ENCODE measurements at places on chromosomes 7 and 10.

GRCh38 chr7:36711256-36711655, 13.0 kb downstream of the AOAH start:
- DNase-seq = no peak

- no peak for DNase-seq
Measured at GRCh38 chr7:116824449-116824848, 37.9 kb upstream of the CAPZA2 start.

- DNase-seq = no peak
Measured at GRCh38 chr10:105949721-105950120, 1214.8 kb downstream of the SORCS1 start.

GRCh38 chr10:28730031-28730778, 52.9 kb downstream of the BAMBI start:
- DNase-seq = no peak

- no peak for DNase-seq
Measured at GRCh38 chr7:50022991-50023390, 70.1 kb downstream of the ZPBP start.

- DNase-seq = no peak
Measured at GRCh38 chr7:93923942-93924341, 2.4 kb downstream of the GNG11 start.

DNA sequence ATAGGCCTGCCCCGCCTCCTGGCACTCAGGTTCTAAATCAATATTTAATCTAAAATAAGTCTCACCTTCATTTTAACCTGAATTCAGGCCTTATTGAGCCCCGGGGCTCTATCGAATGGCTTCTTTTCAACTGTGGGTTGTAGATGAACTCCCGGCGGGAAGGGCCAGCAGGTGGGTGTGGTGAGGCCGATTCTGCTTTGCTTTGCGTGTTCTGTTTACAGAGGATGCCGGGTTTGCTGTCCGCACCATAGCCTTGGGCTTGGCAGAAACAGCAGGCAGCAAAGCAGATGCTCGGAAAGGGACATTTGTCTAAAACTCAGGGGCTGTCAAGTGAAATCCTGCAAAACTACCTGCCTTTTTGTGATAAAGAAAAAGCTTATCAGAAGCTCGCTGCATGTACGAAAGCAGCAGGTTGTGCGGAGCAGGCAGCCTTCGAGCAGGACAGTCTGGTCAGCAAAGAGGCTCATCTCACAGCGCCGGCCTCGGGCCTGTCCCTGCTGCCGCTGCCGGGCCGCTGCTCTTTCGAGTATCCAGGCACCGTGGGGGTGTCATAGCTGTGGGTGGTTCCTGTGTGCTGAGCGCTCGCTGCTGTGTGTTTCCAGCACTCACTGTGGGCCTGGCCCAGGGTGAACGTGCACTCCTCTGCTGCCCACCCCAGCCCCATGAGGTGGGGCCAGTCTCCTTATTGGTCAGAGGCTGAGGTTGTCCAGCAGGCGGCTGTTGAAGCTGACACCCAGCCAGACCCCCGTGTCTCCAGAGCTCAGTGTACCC, 434.8 kb upstream of the FOXK1 start:
- DNase-seq = no peak

Measured in CD4-positive, alpha-beta T cell treated with Interleukin-6 at 100 ng/mL for 8 hours (primary cell).